Caco-2 (cell line): ENCODE measurements at places on chromosomes 3 and 15. TPM values are rescaled to one million over a fixed set of nuclear protein-coding genes. Genes with fewer than 3 reads are reported as not detected.
A peak's percentile ranks its signal among the peaks of the same experiment; 100 is the strongest.

The AHSG gene
- total RNA-seq, result 222 and 237 TPM in 2 replicates

The TUBGCP4 gene
- total RNA-seq, result 28.4 and 29.2 TPM in 2 replicates

The GP9 gene
- not detected in 2 replicates for total RNA-seq

The WDR49 gene
- total RNA-seq, result 0.32 and 0.51 TPM in 2 replicates

The ADAMTS9 gene
- total RNA-seq, result 4.0 and 5.5 TPM in 2 replicates

GRCh38 chr3:188854772-188855149 lies 317.0 kb upstream of the TPRG1 start:
- no peaks in the 10 kb centered on the region for H3K4me1 ChIP-seq
- no peak overlapping the region for H3K27ac ChIP-seq
- DNase-seq, result no peak
- no peaks in the 10 kb centered on the region for H3K27me3 ChIP-seq
- H3K36me3 ChIP-seq, result no peaks in the 10 kb centered on the region

DNA sequence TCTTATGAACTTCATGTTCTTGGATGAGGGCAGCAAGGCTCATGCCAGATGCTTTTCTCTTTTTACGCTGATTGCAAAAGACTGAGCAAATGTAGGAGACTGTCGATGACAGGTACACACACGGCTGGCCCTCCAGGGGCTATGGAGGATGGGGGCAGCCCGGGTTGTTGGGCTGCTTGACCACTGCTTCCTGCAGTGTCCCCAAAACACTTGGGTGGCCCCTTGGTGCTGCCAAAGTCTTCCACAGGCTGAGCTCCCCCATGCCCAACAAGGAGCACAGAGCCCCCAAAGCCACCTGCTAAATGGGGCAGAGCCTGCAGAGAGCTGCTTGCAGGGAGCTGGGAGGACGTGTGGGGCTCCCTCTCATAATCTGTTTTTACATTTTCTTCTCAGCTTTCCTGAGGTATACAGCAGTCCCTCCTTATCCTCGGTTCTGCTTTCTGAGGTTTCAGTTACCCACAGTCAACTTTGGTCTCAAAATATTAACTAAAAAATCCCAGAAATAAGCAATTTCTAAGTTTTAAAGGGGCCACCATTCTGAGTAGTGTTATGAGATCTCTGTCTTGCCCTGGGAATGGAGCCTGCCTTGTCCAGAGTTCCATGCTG lies 7.3 kb downstream of the PRR23E start:
- no peak overlapping the region for H3K27ac ChIP-seq
- H3K4me1 ChIP-seq, result no peaks in the 10 kb centered on the region
- H3K4me3 ChIP-seq, result no peak overlapping the region
- no peaks in the 10 kb centered on the region; the same call in 1 of the 2 replicates for H3K27me3 ChIP-seq
- DNase-seq, result no peak

GRCh38 chr3:128011140-128011539 lies 41.1 kb upstream of the SEC61A1 start:
- peak overlapping the region; percentile 39 for H3K27ac ChIP-seq
- no peaks in the 10 kb centered on the region for H3K36me3 ChIP-seq
- no peaks in the 10 kb centered on the region for H3K27me3 ChIP-seq
- DNase-seq, result peak; percentile 86
- no peak overlapping the region for H3K4me3 ChIP-seq

- H3K27ac ChIP-seq, result no peak overlapping the region
- no peaks in the 10 kb centered on the region for H3K27me3 ChIP-seq
- H3K36me3 ChIP-seq, result no peaks in the 10 kb centered on the region
- DNase-seq, result no peak
Observed at GRCh38 chr3:162171970-162172369, 675.4 kb downstream of the OTOL1 start.

DNA sequence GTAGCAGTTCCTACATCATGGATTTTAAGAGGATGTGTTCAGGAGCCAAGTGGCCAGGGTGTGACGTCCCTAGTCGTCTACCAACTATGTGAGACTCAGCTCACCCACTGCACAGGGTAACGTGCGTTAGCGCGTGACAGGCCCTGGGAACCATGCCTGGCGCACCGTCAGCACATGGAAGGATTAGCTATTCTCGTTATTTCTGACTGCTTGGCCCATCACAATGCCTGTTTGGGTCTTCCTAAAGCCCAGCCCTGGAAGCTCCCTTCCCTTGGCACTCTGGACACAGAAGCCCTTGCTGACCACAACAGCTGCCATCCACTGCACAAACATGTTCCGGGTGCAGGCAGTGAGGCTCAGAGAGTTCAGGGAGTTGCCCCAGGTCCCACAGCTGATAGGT lies 91.0 kb upstream of the RPL32 start:
- no peaks in the 10 kb centered on the region for H3K4me1 ChIP-seq
- no peaks in the 10 kb centered on the region for H3K36me3 ChIP-seq
- no peak overlapping the region for H3K4me3 ChIP-seq

DNA sequence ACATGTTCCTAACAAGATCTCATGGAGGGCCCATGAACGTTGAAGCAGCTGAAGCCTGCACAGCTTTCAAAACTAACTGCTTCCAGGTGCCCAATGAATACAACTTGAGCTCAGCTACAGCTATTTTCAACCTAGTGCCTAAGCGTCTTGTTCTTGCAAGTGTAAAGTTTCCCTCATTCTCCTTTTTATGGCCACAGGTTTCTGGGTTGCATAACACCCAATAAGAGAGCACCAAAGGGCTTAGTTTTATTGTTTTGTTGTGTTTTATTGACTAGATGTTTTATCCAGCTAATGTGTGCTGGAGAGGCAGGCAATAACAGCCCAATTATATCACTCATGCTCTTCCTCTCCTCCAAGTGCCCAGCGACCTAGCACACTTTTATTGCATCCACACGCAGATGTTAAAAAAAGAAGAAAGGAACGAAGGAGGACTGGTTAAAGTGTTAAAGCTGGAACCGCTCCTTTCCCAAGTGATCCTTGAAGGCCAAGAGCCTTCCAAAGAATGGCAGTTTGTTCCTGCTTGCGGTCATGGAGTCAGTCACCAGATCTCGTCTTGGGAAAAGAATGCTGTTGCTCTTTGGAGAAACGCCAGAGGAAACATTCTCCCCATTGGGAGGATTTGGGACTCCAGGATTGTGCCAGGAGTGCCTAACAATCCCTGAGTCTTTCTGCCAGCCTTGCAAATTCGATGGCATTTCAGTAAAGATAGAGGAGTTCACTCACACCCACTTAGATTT lies 156.9 kb downstream of the MEX3B start:
- no peak for DNase-seq
- no peaks in the 10 kb centered on the region for H3K27me3 ChIP-seq
- no peaks in the 10 kb centered on the region for H3K36me3 ChIP-seq
- H3K4me1 ChIP-seq, result no peaks in the 10 kb centered on the region
- no peak overlapping the region for H3K27ac ChIP-seq

DNA sequence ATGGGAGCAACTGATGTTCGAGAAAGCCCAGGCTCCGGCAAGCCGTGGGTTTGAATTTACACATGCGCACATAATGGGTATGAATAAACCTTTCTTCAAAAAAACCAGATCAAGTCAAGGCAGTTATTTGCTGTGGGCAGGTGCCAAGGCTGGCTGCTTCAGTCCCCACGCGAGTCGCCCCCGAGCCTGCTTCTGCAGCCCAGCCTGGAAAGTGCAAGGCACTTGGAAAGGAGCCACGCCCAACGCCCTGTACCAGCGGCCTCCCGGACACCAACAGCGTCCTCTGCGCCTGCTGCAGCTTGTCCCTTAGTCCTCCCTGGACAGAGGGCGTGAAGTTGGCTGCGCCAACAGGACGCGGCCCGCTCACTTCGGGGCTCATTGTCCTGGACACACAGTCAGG lies 68.9 kb downstream of the KLF15 start:
- no peaks in the 10 kb centered on the region for H3K27me3 ChIP-seq
- H3K4me3 ChIP-seq, result no peak overlapping the region
- peaks cover 34% of the 10 kb centered on the region for H3K4me1 ChIP-seq
- H3K27ac ChIP-seq, result no peak overlapping the region

DNA sequence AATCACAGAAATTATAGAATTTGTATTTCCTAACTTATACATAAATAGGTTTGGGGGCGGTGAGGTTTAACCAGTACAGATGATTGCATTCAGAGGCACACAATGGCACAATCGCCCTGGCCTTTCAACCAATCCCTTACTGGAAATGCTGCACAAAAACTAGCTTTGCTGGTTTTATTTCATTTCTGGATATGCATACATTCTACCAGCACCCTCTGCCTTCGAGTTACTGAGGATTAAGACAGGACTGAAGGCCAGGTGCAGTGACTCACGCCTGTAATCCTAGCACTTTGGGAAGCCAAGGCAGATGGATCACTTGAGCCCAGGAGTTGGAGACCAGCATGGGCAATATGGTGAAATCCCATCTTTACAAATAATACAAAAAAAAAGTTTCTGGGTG lies 336.1 kb downstream of the ARRDC4 start:
- no peak overlapping the region for H3K4me3 ChIP-seq
- no peak overlapping the region for H3K27ac ChIP-seq
- H3K36me3 ChIP-seq, result no peaks in the 10 kb centered on the region
- no peaks in the 10 kb centered on the region for H3K4me1 ChIP-seq
- H3K27me3 ChIP-seq, result no peaks in the 10 kb centered on the region; the same call in 1 of the 2 replicates
- DNase-seq, result no peak

- peaks cover 12% of the 10 kb centered on the region; the same call in 1 of the 2 replicates for H3K4me1 ChIP-seq
- no peaks in the 10 kb centered on the region for H3K27me3 ChIP-seq
- H3K4me3 ChIP-seq, result no peak overlapping the region
- DNase-seq, result no peak
Observed at GRCh38 chr15:47812470-47812999, 95.2 kb downstream of the SEMA6D start.

DNA sequence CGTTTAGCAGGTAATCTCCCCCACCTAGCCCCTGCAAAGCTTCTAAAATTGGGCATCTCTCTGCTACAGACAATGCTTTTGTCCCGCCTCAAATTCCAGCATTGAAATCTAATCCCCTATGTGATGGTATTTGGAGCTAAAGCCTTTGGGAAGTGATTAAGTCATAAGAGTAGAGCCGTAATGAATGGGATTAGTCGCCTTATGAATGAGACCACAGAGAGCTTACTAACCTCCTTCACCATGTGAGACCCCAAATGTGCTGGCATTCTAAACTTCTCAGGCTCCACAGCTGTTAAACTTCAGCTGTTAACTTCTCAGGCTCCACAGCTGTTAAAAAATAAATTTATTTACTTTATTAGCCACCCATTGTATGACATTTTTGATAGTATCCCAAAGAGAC lies 374.2 kb upstream of the BCHE start:
- H3K4me3 ChIP-seq, result no peak overlapping the region
- no peaks in the 10 kb centered on the region for H3K36me3 ChIP-seq
- no peaks in the 10 kb centered on the region for H3K4me1 ChIP-seq
- H3K27ac ChIP-seq, result no peak overlapping the region
- no peak for DNase-seq

DNA sequence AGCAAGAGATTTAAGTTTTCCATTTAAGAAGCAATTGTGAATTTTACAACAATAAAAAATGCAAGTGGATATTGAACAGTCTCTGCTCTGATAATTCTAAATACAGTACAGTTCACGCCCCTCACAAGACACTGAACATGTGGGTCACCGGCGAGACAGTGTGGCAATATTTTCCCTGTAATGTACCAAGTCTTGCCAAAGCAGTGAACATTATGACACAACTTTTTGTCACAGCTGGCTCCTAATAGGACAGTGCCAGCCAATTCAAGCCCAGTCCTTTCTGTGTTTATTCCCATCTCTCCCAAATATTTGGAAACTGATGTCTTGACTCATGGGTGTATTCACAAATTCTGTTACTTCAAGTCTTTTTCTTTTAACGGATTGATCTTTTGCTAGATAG lies 62.3 kb downstream of the PPARG start:
- peaks cover 42% of the 10 kb centered on the region for H3K4me1 ChIP-seq
- H3K36me3 ChIP-seq, result no peaks in the 10 kb centered on the region
- H3K4me3 ChIP-seq, result no peak overlapping the region
- H3K27me3 ChIP-seq, result no peaks in the 10 kb centered on the region

- no peaks in the 10 kb centered on the region for H3K4me1 ChIP-seq
- no peak overlapping the region for H3K27ac ChIP-seq
- no peak overlapping the region for H3K4me3 ChIP-seq
- H3K36me3 ChIP-seq, result no peaks in the 10 kb centered on the region
- no peaks in the 10 kb centered on the region for H3K27me3 ChIP-seq
Observed at GRCh38 chr3:377158-377561, 180.6 kb downstream of the CHL1 start.

GRCh38 chr15:90291679-90292356 lies 26.3 kb downstream of the NGRN start:
- no peak overlapping the region for H3K27ac ChIP-seq
- DNase-seq, result peak; percentile 58
- H3K4me1 ChIP-seq, result peaks cover 4% of the 10 kb centered on the region; the same call in 1 of the 2 replicates
- no peaks in the 10 kb centered on the region for H3K36me3 ChIP-seq
- H3K27me3 ChIP-seq, result no peaks in the 10 kb centered on the region

- no peak overlapping the region for H3K27ac ChIP-seq
- H3K4me1 ChIP-seq, result peaks cover 7% of the 10 kb centered on the region; the same call in 1 of the 2 replicates
- H3K36me3 ChIP-seq, result no peaks in the 10 kb centered on the region
- H3K4me3 ChIP-seq, result no peak overlapping the region
- H3K27me3 ChIP-seq, result no peaks in the 10 kb centered on the region
- peak; percentile 6 for DNase-seq
Observed at GRCh38 chr3:133944641-133945380, 49.1 kb upstream of the RAB6B start.

DNA sequence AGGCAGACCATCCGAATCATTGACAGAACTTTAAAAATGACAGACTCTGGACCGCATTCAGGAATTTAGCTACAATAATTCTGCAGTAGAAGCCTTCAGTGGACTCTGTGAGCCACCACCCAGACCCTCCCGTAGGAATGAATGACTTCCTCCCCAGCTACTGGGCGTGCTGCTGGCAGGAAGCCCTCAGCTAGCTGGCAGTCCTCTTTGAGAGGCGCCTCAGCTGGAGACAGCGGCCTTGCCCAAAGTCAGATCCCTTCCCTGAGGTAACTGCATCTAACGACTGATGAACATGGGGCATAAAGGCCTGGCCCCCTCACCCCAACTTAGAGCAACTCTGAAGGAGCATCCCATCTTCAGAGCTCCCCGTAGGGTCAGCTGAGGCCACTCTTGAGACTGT lies 25.8 kb downstream of the CRABP1 start:
- no peak overlapping the region for H3K27ac ChIP-seq
- H3K27me3 ChIP-seq, result no peaks in the 10 kb centered on the region
- 0 out of 2 replicates have a peak, but pooled peaks cover 4% of the 10 kb centered on the region for H3K4me1 ChIP-seq
- DNase-seq, result no peak
- no peak overlapping the region for H3K4me3 ChIP-seq
- H3K36me3 ChIP-seq, result no peaks in the 10 kb centered on the region

DNA sequence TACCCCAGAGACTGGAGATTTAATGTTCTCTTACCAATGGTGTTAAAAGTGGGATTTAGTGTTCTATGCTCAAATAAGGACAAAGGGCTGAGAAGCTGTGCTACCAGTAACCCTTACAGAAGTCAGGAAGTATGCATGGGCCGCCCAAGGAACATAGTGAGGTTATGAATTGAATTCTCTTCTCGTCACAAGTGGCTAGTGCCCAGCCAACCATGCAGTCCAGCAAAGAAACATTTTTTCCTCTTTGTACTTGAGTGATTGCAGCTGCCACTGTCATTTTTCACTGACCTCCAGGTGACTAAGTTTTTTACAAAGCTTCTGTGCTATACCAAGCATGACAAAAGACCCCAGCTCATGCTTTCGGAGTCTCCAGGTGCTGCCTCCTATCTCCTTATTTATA lies 110.6 kb upstream of the DCBLD2 start:
- no peak overlapping the region for H3K27ac ChIP-seq
- DNase-seq, result no peak
- H3K27me3 ChIP-seq, result no peaks in the 10 kb centered on the region
- H3K4me3 ChIP-seq, result no peak overlapping the region
- no peaks in the 10 kb centered on the region for H3K4me1 ChIP-seq
